ENCODE measurements at places on chromosomes 5 and 9.

DNA sequence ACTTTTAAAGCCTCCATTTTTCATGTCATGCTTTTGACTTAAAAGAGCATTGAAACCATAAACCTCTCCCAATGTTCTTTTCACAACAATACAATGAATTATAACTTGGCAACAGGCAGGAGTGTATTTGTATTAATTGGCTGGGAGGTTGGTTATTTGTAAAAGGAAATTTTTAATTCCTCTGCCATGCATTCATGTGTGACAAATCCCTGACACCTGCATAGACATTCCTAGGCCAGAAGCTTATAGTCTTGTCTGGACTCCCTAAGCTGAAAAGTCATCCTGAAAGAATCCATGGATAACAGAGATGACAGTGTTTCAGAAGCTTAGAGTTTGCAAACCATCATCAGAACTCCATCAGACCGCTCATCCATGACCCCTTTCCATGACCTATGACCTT, 76.3 kb upstream of the PTGER4 start:
- DNase-seq = no peak

GRCh38 chr9:126836216-126836615, 24.2 kb upstream of the ZBTB34 start:
- no peak for DNase-seq

- no peak for DNase-seq
Observed at GRCh38 chr5:117547192-117547591, 972.6 kb upstream of the SEMA6A start.

DNA sequence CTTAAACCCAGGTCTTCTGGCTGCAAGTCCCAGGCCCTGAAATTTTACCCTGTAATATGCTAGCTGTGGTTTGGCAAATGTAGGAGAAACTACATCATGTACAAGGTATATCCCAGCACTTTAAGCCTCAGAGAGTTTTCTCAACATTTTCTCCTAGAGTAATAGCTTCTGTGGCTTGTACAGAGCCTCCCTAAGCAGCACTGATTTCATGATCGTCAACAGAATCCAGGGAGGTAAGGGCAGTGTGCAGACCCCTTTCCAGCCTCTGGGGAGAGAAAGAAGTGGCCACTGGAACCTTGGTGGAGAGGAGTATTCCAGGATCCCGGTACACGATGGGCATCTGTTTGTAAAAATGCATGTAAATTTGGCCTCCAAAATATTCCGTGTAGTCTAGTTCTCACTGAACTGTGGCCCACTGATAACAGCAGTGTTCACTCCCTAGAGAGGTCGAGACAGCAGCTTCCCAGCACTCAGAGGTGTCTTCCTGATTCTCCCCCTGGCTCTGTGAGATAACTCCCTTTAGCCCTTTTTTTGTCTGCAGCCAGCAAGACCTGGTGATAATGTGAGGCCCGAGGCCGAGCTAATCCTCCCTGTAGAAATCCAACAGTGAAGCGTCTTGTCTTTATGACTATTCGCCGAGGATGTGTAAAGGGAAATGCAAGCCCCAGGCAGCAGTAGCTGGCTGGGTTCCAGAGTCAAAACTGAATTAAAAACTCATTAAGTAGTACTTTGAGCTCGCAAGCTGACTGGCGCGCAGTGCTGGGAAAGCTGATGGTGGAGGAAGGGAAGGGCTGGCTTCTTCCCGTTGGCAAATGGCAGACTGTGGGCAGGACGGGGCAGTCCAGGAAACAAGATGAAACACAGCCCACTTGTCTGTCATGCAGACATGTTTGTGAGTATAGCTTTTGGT, 59.0 kb downstream of the MAP1B start:
- DNase-seq = no peak

DNA sequence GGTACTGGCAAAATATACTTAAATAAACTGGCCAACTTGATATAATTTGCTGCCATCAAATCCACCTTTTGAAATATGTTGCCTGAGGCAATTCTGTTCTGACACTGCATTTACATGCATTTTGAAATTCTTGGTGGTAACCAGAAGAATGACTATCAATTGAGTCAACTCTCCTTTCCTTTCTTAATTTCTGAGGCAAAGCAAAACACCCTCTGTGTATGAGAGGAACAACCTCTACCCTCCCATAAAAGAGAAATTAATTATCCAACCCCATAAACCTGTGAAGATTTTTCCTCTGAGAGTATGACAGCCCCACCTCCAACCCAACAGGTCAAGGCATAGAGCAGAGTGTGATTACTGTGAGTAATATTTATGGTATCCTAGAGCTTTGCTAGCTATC, 286.8 kb downstream of the NR2F1-AS1 start:
- no peak for DNase-seq
